ENCODE measurements at places on chromosomes 4 and X. TPM values are rescaled to one million over a fixed set of nuclear protein-coding genes. Genes with fewer than 3 reads are reported as not detected.

The TCP11X2 gene
- not detected for total RNA-seq

The GPC4 gene
- total RNA-seq = 15.7 TPM

- peak overlapping the region; percentile 59 for H3K4me3 ChIP-seq
- peaks cover 3% of the 10 kb centered on the region for H3K27me3 ChIP-seq
- no peak for DNase-seq
- peaks cover 17% of the 10 kb centered on the region for H3K4me1 ChIP-seq
- H3K36me3 ChIP-seq = peaks cover 6% of the 10 kb centered on the region
These were observed 671 bp downstream of the HPF1 start for GRCh38 chr4:169756971-169757574.

GRCh38 chr4:48636911-48637310, 143.2 kb downstream of the FRYL start:
- H3K27ac ChIP-seq = no peak overlapping the region
- peaks cover 54% of the 10 kb centered on the region for H3K4me1 ChIP-seq
- H3K36me3 ChIP-seq = peaks cover 4% of the 10 kb centered on the region
- H3K27me3 ChIP-seq = no peaks in the 10 kb centered on the region
- DNase-seq = no peak
- H3K4me3 ChIP-seq = no peak overlapping the region

The MSANTD1 gene
- 0.68 TPM for total RNA-seq

DNA sequence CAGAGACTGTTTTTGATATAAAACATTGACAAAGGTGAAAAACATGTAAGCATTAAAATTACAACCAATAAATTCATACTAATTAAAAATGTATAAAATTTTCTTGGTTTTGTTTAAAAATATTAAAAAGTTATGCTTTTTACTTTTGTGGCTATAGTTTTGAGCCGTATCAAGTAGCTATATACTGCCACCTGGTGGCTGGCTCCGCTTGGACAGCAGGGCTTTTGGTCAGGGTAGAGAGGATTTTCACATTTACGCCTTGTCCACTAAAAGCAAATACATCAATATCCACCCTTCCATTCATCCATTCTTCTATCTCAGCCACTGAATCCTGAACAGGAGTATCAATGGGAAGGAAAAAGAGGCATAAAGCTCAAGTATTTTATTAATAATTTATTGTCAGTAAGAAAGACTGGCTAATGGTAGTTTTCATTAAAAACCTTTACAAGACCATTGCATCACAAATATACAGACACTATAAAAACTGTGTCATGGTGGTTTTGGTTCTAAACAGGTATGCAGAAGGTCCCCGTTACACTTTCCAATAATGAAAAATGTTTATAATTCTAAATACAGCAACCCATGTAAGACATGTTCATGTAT, 32.1 kb upstream of the MTNR1A start:
- H3K4me3 ChIP-seq = no peak overlapping the region
- H3K27me3 ChIP-seq = no peaks in the 10 kb centered on the region
- no peak overlapping the region for H3K27ac ChIP-seq
- no peaks in the 10 kb centered on the region for H3K4me1 ChIP-seq
- peaks cover 14% of the 10 kb centered on the region for H3K36me3 ChIP-seq

DNA sequence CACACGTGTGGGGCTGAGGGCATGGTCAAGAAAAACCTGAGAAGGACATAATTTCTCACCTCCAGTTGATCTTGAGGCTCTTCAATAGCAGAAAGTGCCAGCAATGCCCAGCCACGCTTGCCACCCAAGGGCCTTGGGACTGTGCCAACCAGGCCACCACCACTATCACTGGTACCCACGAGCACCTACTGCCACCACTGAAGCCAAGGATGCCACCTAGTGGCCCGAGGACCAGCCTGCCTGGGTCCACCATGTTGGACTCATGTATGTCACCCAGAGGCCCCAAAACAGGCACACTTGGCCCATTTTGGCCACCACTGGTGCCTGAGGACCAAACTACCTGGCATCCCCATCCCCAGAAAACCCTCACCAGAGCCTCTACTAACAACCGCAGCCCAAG, 191.8 kb downstream of the ADAM29 start:
- no peaks in the 10 kb centered on the region for H3K4me1 ChIP-seq
- no peaks in the 10 kb centered on the region for H3K36me3 ChIP-seq
- no peak for DNase-seq
- H3K27ac ChIP-seq = no peak overlapping the region
- H3K27me3 ChIP-seq = no peaks in the 10 kb centered on the region
- H3K4me3 ChIP-seq = no peak overlapping the region

- no peak overlapping the region for H3K27ac ChIP-seq
- no peak for DNase-seq
- no peaks in the 10 kb centered on the region for H3K27me3 ChIP-seq
- no peak overlapping the region for H3K4me3 ChIP-seq
These were observed 684.9 kb downstream of the TRAM1L1 start for GRCh38 chr4:116400480-116400879.

DNA sequence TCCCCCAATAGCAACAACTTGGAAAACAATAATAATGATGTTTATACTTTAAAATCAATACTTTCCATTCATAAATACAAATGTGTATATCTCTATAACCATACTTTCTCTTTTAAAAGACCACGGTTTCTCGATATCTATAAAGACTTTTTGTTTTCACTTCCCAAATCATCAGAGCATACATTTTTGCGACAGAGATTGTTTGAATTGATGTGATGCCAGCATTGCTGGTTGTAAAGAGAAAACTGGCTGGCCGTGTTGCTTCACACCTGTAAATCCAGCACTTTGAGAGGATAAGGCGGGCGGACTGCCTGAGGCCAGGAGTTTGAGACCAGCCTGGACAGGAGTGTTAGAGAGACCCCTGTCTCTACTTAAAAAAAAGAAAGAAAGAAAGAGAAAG, 77.6 kb upstream of the ZNF518B start:
- H3K4me3 ChIP-seq = no peak overlapping the region
- no peaks in the 10 kb centered on the region for H3K4me1 ChIP-seq
- H3K27me3 ChIP-seq = no peaks in the 10 kb centered on the region

Data from transverse colon (tissue), 4 donors.